GM18507 (cell line): ENCODE measurements at places on chromosomes 16 and 17.

GRCh38 chr17:82202981-82203380, 9.7 kb downstream of the CCDC57 start:
- DNase-seq: no peak

- no peak for DNase-seq
Observed at GRCh38 chr16:87562201-87562600, 40.1 kb upstream of the JPH3 start.

DNA sequence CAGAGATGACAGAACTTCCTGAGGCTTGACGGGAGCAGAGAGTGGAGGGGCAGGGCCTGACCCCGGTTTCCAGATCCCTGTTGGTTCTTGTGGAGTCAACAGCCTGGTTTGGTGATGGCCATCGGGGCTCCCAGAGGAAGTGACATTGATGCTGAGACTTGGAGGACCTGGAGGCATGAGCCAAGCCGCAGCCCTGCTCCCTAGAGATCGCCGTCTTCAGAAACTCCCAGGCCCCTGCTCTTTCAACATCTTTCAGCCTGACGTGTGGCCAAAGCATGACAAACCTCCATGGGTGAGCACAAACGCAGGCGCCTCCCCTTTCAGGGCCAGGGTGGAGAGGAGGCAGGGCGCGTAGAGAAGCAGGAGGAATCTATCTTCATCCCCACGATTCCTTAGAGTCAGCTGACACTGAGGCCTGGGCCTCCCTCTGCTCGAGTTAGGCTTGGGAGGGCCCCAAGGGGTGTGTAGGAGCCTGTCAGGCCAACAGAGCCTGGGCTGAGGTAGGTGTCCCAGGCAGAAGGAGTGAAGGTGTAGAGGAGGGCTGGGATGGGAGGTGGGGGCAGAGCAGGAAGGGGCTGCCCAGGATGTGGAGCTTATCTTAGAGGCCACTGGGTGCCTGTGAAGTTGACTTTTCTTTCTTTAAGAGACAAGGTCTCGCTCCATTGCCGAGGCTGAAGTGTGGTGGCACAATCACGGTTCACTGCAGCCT, 56.1 kb upstream of the MED9 start:
- DNase-seq: no peak

DNA sequence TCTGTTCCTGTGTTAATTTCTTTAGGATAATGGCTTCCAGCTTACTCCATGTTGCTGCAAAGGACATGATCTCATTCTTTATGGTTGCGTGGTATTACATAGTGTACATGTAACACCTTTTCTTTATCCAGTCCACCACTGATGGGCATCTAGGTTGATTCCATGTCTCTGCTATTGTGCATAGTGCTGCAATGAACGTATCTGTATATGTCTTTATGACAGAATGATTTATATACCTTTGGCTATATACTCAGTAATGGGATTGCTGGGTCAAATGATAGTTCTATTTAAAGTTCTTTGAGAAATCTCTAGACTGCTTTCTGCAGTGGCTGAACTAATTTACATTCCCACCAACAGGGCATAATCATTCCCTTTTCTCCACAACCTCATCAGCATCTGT, 39.8 kb downstream of the ABCA10 start:
- DNase-seq: no peak

GRCh38 chr17:64382061-64382583, 8.5 kb downstream of the PECAM1 start:
- no peak for DNase-seq

GRCh38 chr16:81335669-81336068, 20.9 kb downstream of the GAN start:
- no peak for DNase-seq

GRCh38 chr17:40129498-40129897, 7.7 kb downstream of the MSL1 start:
- no peak for DNase-seq

DNA sequence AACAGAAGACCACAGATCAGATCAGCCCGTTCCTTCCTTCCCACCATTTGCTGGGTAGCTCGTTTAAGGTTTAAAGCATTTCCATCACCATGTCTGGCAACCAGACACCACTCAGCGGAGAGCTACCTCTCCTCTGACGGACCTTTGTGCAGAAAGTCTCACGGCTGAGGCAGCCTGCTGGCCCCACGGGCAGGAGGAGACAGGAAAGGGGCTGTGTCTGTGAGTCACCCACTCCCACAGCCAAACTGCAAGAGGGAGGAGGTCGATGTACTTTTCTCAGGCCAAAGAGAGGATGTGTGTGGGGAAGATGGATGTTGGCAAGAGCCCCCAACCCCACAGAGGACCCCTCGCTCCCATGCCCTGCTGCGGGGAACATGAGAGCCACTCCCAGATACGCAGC, 92.1 kb downstream of the ZNF423 start:
- DNase-seq: no peak

DNA sequence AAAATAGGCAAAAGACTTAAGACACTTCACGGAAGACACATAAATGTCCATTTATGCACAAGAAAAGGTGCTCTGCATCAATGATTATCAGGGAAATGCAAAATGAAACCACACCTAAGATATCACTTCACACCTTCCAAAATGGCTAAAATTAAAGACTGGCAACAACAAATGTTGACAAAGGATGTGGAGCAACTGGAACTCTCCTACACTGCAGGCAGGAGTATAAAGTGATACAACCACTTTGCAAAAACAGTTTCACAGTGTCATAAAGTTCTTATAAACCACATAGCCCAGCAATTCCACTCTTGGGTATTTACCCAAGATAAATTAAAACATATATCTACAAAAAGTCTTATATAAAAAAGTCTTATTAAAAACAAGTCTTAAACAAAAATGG, 7.8 kb downstream of the BBS2 start:
- DNase-seq: no peak

DNA sequence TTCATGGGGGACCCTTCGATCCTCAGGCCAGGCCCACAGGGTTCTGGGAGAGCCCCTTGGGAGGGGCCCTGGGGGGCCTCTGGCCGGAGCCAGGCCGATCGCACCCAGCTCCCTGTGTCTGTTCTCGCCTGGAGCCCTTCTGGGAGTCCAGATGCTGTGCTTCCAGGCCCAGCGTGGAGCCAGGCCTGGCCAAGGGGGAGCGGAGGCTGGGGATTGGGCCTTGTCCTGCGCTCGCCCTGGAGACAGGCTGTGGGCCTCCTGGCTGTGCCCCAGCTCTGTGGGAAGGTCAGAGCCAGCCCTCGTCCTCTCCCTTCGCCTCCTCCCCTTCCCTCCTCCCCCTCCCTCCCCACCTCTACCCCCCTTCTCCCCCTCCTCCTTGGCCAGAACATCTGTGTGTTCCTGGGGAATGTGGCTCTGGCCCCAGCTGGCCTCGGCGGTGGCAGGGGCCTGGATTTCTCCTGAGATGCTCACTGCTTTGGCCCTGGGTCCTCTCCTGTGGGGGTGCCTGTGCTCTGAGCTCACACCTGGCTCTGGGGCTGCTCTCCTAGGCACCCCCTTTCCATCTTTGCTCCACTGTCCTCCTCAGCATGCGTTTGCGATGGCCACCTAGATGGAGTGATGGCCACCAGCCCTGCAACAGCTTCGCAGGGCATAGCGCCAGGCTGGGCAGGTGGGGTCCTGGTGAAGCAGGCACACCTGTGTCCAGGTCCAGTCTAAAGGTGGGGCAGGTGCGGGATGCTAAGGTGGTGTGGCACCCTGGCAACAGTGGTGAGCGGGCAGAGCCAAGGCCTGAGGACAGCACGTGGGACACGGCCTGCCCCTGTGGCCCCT, 90.6 kb upstream of the CIBAR2 start:
- no peak for DNase-seq

GRCh38 chr17:81111066-81111465, 54.2 kb upstream of the PVALEF start:
- DNase-seq: no peak

- DNase-seq: no peak
Observed at GRCh38 chr17:70208825-70209555, 39.7 kb downstream of the KCNJ2 start.

DNA sequence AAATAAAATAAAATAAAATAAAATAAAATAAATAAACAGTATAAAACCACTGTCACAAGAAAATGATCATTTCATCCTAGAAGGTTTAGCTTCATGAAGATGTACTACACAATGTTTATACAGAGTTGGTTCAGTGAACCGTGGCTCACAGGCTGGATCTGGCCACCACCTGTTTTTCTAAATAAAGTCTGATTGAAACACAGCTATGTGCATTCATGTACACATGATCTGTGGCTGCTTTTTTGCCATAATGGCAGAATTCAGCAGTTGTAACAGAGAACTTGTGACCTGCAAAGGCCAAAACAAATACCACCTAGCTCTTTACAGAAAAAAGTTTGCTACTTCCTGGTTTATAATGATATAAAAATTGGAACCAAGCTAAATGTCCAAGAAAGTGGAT, 12.6 kb upstream of the RPRML start:
- DNase-seq: no peak

DNA sequence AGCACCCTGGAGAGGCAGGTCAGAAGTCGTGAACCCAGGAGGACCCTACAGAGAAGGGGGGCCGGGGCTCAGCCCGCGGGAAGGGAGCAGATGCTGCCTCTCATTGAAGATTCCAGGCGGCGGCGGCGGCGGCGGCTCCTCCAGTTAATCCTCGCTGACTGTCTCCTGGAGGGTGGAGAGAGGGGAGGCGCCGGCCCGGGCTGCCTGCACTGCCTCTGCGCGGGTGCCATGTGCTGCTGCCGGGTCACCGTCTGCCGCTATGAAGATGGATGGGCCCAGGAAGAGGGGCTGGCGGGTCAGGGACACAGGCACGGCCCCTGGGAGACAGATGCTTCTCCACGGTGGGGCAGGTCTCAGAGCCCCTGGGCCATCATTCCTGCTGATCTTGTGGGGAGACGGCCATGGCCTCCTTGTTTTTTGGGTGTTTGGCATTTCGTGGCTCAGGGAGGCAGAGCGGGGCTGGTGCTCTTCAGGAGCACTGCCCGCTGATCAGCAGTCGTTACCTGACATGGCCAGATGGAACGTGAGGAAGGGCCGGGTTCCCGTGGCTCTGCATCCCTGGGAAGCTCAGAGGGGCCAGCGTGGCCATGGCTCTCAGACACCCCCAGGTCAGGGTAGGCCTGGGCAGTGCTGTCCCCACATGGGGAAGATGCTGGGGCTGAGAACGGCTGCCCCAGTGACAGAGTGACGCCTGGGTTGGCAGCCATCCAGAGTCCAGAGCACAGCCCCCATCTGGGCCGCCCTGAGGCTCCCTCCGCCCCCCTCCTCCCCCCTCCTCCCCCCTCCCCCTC, 36.1 kb downstream of the GINS2 start:
- no peak for DNase-seq

- DNase-seq: peak; percentile 72
Observed at GRCh38 chr16:11949527-11949926, 7.7 kb upstream of the NPIPB2 start.
